CD4-positive, alpha-beta T cell treated with Interleukin-1 beta for 1 hour (primary cell): ENCODE measurements at places on chromosomes 2 and 18.

- DNase-seq: no peak
Observed at GRCh38 chr18:24937639-24938275, 414.2 kb downstream of the ZNF521 start.

DNA sequence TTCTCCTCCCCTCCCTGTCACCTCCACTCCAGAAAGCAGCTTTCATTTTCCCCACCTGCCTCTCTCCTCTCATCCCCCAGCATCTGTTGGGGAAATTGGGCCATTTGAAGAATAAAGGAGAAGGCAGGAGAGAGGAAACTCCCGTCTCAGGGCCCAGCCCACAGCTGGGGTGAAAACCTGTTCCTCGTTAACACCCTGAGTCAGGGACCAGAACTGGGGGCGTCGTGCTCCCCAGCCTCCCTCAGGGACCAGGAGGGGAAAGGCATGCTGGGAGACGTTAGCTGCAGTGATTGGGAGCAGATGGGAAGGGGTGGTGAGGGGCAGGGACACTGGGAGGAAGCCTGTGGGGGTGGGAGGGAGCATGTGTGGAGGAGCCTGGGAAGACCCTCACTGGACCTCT, 251.3 kb downstream of the DYSF start:
- no peak for DNase-seq

- DNase-seq: no peak
Observed at GRCh38 chr18:66764230-66764629, 160.3 kb upstream of the CDH19 start.

DNA sequence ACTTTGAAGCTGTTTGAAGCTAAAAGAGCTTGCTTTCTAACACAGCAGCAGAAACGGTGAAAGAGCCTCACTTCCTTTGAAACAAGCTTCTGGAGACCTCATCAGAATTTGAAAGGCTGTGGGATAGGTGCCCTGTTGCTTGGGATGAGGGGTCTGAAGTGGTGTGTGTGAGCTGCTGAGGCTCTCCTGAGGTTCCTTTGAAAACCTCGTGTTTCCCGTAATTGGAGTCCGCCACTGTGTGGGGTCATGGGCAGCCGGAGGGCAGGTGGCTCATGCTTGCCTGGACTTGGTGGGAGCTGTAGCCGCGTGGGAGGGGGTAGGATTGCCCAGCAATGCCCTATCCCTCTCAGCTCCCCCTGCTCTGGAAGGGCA, 34.4 kb downstream of the CABLES1 start:
- DNase-seq: no peak

DNA sequence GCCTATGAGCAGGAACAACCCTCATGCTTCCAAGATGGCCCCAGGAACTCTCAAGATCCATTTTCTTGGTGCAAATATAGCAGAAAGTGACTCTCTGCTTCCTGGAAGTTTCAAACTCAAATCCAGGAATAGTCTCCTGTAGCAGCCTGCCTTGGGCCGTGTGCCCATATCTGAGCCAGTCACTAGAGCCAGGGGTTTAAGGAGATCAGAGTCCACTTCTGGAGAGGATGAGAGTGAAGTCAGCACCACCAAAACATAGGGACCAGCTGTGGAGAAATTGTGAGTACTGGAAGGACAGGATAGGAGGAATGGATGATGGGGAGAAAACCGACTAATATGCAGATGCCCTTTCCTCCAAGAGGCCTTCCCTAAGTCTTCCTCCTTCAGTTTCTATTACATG, 33.2 kb downstream of the PSD4 start:
- DNase-seq: no peak

- DNase-seq: no peak
Observed at GRCh38 chr2:180190851-180191250, 183.8 kb upstream of the CWC22 start.

GRCh38 chr2:170360546-170361089, 182.7 kb downstream of the MYO3B start:
- DNase-seq: no peak

- DNase-seq: no peak
Observed at GRCh38 chr2:28239207-28239606, 153.5 kb upstream of the FOSL2 start.

DNA sequence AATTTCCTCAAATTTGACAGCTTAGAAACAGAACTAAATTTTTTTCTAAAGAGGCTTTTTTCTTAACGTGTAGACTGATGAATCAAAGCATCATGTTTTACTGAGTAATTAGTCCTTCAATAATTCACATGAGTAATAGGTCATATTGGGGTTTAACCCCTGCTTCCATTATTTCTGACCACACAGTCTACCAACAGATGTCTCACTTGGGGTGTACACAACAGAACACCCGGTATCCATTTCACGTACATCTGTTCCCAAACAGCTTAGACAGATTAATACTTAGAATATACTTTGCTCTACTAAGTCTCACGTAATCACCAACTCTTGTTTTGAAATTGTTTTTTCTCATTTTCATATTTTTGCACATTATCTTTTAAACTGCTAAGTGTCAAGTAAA, 14.8 kb downstream of the CERKL start:
- no peak for DNase-seq

DNA sequence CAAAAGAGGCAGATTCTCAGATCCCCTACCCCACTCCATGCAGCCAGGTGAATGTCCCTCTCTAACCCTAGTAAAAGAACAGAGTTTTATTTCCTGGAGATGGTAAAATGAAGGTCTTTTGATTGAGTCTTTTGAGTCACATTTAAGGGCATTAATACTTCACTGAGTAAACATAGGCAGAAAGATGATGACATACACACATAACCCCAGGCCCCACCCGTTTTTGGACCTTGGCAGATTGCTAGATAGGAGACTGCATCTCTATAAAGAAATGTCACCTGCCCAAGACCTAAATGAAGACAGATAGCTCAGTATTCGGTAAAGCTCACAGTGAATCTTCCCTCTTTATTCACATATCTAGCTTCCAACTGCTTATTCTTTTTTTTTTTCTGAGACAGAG, 28.3 kb upstream of the PEX13 start:
- DNase-seq: no peak

DNA sequence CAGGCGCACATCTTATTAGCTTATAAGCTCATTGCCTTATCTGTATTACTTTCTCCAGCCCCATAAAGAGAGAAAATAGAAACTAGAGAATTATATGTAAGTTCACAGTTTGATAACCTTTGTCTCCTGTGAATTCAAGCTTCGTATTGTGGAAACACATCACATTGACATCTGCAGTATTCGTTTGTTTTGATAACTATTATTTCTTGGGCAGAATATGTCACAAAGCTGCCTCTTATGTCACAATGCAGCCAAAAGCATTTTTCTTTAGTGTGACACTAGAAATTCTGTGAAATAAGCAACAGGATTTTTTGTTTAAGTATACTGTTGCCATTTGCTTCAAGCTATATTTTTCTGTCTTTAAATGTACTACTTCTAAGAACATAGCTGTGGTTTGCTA, 221.5 kb downstream of the DOK6 start:
- DNase-seq: no peak
